ENCODE measurements at places on chromosomes 3 and 15.

- no peak for DNase-seq
These were observed 181.3 kb upstream of the CTDSPL start for GRCh38 chr3:37680401-37680800.

- no peak for DNase-seq
These were observed 55.4 kb upstream of the KCNMB2 start for GRCh38 chr3:178480795-178481194.

DNA sequence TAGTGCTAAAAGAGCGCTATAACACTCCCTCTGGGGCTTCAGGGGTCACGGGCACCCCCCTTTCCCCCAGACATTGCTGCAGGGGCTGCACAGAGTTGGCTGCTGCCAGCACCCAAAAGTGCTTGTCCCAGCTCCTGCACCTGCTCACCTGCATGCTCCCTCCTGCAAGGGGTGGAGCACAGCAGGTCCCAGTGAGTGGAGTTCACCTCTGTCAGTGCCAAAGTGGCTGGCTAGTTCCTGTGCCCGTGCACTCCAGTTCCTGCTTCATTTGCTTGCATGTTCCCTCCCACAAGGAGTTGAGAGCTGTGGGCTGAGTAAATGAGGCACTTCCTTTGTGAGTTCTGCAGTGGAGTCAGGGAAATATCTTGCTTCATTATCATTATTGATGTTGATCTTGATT lies 476.9 kb downstream of the SQOR start:
- no peak for DNase-seq

GRCh38 chr3:177294221-177294620 lies 96.9 kb upstream of the TBL1XR1 start:
- no peak for DNase-seq

DNA sequence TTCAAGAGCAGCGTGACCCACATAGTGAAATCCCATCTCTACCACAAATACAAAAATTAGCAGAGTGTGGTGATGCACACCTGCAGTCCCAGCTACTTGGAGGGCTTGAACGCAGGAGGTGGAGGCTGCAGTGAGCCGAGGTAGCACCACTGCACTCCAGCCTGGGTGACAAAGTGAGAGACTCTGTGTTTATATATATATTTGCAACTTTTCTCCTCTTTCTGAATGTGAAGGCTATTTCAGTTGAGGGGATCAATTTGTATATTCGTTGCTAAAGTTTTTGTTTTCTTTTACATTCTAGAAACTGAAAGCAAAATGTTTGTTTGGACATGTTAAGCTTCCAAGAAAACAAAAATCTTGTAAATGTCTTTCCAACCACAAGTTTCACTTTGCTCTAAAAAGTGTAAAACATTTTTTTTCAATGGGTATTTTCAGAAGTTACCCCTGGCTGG lies 29.8 kb upstream of the FAM98B start:
- no peak for DNase-seq

DNA sequence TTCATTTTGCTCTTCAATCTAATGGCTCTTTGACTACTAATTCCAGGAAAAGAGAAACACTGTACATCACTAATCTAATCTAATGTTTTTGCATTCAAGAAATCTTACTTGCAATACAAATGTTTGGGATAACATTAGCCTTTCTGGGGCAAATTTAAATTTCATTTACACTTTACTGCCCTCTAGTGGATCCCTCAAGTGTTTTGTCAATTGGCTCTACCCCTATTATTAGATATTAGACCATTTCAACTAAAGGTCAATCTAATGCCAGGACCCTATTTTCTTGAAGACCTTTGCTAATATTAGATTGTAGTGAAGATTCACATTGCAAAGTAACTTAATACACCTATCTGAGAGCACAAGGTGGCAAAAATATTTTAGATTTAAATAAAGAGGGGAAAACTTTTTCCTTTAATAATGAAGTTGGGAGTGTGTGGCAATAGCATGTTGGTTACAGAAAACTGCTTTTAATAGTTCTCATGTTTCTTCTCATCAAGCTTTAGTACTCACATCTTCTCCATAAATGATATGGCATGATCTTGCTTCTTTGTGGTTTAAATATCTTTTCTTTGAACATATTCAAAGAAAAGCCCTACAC lies 5.0 kb downstream of the C2CD4A start:
- DNase-seq = no peak

DNA sequence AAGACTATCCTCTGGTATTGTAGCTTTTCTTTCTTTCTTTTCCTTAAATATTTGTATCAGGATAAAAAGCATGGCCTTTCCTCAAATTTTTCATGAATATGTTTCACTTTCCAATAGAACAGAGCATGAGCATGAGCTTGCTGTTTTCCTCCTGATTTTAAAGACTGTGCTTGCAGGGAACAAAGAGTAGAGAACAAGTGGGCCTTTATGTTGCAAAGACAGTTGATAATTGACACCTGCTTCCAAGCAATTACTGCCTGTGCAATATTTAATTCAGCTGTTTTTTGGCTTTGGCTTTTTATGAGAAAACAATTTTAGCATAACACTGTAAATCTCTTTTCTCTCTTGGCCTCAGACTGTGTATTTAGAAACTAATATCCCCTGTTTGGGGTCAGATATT lies 263.6 kb upstream of the AZI2 start:
- DNase-seq = no peak

DNA sequence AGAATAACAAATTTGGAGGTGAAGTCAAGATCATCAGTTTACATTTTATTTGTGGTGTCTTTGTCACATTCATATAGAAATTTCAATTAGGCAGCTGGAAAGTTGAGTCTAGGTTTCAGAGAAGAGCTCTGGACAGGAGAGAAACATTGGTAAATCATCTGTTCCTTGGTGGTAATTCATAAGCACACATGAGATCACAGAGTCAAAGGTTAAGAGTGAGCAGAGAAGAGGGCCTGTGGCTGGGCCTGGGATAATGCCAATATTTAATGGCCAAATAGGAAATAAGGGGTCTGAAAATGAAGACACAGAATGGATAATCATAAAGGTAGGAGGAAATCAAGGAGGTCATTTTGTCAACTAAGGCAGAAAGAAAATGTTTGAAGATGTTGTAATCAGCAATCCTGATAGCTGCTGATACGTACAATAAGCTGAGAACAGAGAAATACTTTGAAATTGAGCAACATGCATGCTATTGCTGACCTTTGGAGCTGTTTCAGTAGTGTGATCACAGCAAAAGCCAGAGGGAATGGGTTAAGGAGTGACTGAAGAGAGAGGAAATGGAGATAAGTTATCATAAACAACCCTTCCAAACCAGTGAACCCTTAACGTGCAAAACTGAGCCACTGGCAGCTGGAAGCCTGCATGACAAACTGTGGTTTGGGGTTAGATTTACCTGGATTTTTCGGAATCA lies 692.8 kb downstream of the AGBL1 start:
- DNase-seq = no peak

DNA sequence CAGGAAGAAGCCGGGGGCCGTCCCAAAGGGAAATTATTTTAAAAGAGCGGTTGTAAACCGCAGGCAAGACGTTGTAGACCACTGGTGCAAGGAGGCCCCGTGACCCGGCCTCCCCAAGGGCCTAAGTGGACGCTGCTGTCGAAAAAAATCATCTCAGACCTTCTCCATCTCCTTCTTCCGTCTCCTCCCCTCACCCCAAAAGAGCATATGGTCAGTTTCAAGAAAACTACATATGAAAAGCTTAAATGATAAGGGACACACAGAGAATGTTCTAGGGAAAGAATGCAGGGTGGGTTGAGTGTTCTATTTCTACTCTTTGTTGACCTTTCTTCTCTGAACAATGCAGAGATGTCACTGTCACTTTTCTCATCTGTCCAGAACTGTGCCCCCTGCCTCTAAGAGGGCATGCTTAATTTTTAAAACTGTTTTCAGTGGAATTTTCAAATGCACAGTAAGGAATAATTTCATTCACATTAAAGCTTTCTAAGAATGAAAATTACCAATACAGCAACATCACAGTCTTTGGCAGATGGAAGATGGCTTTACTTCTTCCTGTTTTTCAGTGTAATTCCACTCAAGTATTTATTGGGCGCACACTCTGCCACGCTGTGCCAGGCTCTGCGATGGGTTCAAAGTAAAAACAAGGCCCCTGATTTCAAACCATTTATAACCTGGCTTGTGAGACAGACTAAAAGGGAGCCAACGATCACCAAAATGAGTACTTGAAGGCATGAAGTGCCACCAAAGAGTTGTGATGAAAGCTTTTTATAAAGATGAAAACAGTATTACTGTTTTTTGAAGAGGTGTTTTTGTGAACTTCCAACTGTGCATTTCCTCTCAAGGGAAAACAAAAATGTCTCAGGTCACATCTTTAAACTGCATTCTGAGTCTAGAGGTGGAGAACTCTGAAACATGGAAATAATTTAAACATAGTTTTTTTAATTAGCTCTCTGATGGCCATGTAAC lies 891 bp upstream of the TOP2B start:
- DNase-seq = no peak

GRCh38 chr15:59366333-59367021 lies 6.2 kb downstream of the MYO1E start:
- no peak for DNase-seq

DNA sequence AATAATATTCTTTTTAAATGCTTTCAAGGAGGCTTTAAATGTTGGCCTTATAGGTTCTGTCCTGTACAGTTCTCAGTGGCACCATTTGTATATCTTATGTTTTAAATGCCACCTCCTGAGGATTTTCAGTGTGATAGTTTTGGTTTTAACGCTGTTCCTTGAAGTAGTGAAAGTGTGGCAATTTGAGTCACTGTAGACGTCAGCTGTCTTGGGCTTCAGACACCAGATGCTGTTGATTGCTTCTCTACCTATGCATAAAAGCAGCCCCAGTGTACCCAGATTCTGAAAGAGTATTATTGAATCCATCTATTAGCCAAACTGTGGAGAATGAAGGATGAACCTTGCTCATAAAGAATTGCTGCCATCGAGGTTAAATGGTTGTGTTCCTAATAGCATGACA lies 316.8 kb upstream of the GBE1 start:
- no peak for DNase-seq

DNA sequence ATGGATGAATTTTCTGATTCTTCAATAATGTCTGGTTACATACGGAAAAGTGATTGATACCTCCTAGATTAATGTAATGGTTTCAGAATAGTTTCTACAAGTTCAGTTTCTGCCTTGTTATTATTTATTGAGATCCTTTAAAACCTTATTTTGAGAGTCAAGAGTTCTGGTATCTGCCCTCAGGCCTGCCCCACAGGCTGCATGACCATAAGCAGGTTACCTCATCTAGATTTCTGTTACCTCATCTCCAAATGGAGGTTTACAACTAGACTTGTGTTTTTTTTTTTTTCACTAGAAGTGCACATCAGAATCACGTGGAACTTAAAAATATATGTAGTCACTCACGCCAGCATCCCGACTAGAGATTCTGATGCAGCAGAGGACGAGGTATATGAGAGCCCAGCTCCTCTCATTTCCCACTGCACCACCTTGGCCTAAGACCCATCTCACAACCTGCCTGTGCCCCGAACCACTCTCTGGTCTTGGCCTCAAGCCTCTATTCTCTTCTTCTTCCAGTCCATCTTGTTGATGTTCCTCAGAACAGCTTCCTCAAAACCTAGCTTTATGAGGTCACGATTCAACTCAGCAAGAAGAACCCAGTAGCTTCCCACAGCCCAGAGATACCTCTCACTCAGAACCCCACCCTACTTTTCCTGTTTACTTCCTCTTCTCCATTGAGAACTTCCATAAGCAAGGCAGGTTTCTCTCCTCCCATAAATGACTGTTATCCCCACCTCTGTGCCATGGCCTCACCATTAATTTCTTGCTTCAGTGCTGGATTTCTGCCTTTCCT lies 353.4 kb downstream of the CHST2 start:
- no peak for DNase-seq

- DNase-seq = no peak
These were observed 243.1 kb upstream of the STT3B start for GRCh38 chr3:31289584-31289983.

DNA sequence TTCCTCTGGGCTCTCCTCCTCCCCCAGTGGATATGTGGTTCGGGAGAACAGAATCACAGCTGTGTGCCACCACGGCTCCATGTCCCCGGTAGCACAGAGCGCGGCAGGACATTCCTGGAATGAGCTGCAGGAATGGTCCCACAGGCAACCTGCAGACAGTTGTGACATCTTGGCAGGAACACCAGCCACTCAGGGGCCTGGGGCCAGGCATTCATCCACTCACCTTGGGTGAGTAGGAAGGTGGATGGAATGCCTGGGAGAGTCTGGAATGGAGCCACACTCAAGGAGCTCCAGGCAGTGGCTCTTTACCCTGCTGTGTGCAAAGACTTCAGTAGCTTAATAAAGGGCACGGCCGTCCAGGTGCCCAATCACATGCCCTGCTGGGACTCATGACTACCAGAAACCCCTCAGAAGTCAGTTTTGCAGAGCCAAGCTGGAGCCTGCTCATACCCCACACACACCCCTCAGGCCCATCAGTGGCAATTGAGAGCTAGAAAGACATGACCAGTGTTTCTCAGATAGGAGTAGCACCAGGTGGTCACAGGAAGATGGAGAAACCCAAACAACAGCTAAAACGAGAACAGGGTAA lies 117.3 kb upstream of the PRR20G start:
- DNase-seq = no peak

GRCh38 chr3:4763604-4764247 lies 215.5 kb upstream of the BHLHE40 start:
- DNase-seq = no peak

- DNase-seq = no peak
These were observed 41.6 kb upstream of the CLSTN2 start for GRCh38 chr3:139893267-139893962.

- DNase-seq = no peak
These were observed 46.0 kb downstream of the ANP32A start for GRCh38 chr15:68774521-68775235.

DNA sequence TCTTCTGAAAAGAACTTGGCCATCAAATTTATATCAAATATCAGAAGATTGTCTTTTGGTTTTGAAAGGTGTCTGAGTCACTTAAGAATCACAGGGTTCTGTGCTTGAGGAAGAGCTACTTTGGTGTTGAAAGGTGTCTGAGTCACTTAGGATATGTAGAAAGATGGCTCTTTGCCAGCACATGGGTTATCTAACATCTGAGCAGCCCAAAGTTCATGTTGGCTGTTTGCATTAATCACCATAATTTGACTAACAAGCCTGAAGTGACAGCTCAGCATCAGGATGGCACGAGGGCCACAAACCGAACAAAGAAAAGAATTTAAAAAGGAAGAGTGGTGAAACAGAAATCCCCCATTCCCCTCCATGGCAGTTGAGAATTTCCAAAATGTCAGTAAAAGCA lies 190.5 kb upstream of the CMC1 start:
- DNase-seq = peak; percentile 12

Measured in stimulated activated CD4-positive, alpha-beta T cell treated with anti-CD3 and anti-CD28 coated beads, Interleukin-12 subunit alpha, Interleukin-12 subunit beta, amount 100 ng/mL, for 4 hours (primary cell).